ENCODE measurements at places on chromosomes 5 and 9.

DNA sequence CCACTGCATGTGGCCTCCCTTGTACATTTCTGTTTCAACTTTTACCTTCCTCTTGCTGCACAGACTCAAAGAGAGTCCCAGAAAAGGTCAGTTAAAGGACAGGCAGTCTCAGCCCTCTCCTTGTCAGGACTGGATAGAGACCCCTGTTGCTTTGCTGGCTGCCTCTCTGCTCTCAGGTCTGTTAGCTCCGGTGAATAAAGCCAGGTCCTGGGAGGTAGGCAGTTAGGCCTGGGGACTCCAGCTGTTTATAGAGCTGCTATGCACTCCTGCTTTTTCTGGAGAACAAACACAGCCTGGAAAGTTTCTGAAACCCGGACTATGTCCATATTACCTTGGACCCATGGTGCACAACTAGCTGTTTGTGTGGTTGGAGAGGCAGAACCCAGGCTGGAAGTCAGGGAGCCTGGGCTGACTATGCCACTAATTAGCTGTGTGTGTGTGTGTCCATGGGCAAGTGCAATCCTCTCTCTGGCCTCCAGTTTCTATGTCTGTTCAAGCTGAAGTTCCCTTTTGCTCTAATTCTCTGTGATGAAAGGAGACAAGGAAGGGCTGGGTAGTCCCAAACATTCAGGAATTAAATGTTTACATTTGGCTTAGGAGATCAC is 42.9 kb downstream of the GLRA1 start:
- DNase-seq: no peak

DNA sequence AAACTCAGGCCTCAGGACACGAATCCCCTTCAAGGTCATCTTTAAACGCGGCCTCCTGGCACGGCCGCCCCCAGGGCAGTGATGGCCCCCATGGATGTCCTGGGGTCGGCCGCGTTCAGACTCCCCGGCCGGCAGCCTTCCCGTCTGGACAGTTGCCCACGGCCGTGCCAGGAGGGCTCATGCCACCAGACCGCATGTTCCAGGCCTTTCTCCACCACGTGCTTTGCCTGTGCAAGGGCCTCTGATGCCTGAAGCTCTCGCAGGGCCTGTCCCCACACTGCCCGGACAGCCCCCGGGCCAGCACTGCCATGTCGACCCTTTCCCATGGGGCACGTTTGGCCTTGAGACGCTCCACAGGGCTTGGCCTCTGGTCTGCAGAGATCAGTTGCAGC is 34.6 kb downstream of the SLC9A3 start:
- DNase-seq: no peak

GRCh38 chr9:92446536-92446935 is 22.3 kb upstream of the OMD start:
- DNase-seq: no peak

- no peak for DNase-seq
Observed at GRCh38 chr5:61734001-61734400, 401.9 kb downstream of the ZSWIM6 start.

DNA sequence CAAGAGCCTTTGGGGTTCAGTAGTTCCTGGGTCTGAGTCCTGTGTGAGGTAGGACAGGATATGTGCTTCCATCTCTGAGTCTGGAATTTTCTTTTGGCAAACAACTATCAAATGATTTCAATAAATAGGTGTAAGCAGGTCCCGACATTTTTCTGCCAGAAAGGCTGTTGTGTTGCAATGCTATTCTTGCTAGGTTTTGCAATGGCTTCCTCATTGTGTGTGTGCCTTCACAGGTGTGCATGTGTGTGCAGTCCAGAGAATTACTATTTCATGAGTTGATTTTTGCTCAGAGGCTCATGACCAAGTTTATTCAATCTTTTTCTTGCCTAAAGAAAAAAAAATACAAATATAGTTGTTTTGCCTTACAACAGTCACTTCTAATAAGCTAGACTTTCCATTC is 64.5 kb upstream of the FRRS1L start:
- DNase-seq: no peak

GRCh38 chr9:128285033-128285784 is 9.1 kb downstream of the SWI5 start:
- DNase-seq: no peak

DNA sequence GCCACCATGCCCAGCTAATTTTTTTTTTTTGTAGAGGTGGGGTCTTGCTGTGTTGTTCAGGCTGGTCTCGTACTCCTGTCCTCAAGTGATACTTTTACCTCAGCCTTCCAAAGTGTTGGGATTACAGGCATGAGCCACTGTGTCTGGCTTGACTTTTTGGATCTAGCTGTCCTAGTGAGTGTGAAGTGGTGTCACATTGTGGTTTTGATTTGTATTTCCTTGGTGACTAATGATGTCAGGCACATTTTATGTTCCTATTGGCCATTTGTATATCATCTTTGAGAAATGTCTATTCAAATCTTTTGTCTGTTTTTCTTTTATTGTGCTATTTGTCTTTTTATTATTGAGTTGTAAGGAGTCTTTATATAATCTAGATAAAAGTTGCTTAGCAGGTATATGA is 53.5 kb upstream of the MCCC2 start:
- peak; percentile 63 for DNase-seq

DNA sequence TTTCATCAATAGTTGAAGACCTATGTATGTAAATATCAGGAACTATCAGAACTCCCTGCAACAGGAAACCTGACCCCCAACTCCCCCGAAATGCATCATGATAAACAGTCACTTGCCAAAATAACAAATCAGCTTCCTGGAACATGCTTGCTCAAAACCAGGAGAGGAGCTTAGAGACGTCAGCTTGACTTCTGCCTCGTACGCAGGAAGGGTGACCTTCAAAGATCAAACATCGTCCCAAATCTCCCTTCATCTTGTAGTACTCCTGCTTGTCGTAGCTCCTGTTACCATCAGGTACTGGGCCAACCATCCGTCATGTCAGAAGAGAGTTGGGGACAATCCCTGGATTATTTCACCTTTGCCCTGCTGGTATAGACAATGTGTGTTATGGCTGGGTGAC is 396.1 kb downstream of the GADD45G start:
- no peak for DNase-seq

DNA sequence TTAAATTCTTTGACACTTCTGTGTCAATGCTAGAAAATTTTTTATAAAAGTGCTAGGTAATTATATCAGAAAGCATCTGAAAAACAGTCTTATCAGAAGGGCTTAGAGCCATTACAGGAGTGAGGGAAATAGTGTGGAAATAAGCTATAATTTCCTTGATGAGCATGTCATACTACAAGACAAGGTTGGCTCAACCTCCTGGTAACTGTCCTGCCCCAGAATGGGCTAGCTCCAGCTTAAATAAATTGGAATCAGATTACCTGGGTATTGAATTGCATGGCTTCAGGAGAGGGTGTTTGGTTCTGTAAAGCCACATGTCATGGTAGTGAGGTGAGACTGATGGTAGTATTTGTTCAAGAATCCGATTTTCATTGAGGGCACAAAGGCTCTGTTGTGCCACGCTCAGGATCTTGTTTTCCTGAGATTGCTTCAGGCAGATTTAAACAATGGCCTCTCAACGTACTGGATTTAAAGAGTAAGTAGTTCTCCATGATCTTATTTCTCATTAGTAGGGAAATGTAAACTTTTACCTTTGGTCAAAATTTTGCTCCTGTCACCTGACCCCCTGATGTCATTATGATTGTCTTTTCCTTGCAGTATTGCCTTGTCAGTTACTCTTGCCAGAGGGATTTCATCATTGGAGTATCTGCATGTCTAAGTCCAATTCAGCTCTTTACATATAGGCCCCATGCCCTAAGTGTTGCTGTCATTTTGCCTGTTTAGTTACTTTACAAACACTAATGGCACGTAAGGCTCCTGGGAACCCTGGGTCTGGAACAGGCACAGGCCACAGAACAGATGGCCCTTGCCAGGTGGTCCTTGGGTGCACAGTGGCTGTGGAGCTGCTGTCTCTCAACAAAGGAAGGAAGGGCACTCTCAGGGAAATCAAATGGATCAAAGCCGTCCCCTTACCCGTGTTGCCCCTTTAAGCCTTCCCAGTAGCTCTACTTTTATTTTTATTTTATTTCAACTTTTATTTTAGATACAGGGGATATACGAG is 21.3 kb downstream of the TRIO start:
- DNase-seq: peak; percentile 41

DNA sequence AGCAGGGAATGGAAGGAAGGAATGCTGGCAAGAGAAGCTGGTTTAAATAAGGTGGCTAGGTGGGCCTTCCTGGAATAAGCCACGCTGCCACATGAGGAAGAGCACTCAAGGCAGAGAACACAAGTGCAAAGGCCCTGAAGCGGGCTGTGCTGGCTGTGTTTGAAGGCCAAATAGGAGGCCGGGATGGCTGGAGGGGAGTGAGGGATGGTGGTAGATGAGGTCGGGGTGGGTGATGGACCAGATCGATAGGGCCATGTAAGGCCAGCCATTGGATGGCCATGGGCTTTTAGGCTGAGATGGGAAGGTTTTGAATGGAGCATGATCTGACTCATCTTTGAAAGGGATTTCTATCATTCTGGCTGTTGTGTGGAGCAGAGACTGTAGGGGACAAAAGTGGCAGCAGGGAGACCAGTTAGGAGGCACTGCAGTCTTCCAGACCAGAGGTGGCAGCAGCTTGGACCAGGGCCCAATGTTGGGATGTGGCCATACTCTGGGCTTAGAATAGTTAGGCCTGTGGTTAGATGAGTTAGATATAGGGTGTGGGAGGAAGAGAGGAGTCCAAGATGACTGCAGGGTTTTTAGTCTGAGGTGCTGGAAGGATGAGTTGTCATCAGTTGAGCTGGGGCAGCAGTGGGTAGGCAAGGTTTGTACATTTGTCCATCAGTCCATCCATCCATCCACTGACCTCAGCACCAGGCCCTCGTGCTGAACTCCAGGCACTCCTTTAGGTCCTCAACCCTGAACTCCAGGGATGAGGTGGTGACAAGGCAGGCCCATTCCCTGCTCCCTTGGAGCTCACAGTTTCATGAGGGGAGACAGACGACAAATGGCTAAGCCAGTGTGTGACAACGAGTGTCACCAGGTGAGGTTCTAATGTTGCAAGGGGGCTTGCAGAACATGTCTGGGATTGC is 30.3 kb downstream of the NDST1 start:
- no peak for DNase-seq

GRCh38 chr5:24444414-24444813 is 200.4 kb downstream of the CDH10 start:
- no peak for DNase-seq

- DNase-seq: no peak
Observed at GRCh38 chr5:173623296-173623771, 6.9 kb upstream of the BOD1 start.

DNA sequence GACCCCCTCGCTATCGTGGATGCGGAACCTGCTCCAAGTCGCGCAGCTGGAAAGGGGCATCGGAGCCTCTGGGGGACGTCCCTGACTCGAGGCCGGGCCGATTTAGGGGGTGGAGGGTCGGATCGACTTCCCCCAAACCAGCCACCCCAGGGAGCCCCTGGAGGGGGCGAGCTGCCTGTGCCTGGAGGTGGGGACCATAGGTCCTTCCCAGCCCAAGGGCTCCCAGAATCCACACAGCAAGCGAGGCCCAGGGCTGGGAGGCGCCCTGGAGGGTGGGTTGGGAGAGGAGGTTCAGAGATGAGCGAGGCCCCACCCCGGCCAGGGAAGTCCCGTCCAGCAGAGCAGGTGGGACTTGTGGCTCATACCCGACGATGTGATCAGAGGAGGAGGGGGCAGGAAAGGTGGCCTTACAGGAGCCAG is 147.6 kb downstream of the GAPVD1 start:
- no peak for DNase-seq

DNA sequence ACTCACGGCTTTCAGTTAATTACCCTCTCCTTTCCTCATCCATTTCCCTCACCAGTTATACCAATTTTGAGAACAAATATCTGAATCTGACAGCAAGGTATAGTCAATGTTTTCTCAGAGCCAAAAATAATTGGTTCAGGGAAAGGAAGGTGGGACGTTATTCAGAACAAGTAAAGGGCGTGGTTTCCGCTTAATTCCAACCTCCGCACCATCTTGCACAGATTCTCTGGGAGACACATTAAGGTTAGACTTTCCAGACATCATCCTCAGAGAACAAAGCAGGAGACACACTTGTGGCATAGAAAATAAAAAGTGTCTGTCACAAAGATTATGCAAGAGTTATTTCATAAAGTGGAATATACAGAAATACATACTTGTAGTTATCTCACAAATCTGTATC is 441.2 kb downstream of the IRX1 start:
- no peak for DNase-seq

DNA sequence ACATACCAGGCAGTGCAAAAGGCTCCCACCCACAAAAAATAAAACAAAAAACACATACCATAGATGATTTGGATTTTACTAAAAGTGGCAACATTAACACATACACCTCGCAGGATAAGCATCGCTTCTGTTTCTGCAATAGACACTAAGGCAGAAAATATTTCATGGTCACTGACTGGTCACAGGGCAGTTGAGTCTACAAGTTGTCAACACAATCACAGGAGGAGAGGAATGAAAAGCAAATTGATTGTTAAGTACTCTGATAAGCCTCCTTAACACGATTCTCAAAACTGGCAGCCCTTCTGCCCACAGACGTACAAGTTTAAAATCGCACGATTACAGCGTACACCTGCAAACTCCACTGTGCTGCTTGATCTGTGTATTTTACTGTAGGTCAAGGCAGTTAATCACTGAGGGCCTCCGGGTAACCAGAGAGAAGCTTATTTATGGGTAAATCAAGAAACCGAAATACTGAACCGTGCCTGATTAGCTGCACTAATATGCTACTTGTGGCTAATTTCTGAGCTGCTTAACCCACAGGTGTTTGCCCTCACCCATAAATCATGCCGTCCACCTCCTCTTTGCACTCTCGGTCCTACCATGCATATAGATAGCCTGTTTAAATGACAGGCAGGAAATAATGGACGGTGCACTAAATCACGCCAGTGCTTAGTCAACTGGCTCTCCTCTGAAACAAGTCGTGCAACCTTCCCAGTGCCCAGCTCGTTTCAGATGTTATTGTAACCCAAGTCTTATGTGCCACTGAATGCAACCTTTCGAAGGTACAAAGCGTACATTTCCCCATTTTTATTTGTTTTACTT is 659.4 kb upstream of the ADAMTS16 start:
- DNase-seq: no peak

GRCh38 chr5:131316822-131317221 is 53.0 kb downstream of the CDC42SE2 start:
- DNase-seq: no peak

DNA sequence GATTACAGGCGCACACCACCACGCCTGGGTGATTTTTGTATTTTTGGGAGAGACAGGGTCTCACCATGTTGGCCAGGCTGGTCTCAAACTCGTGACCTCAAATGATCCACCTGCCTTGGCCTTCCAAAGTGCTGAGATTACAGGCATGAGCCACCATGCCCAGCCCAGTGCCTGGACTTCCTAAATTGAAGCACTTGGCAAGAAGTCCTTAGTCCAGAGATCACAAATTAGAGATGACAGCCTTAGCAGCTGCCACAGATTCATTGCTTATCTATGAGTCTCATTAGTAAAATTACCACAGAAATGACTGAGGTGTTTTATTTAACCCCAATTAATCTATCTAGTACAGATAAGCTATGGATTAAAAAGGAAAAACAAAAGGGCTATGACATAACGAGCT is 19.2 kb downstream of the EFCAB9 start:
- no peak for DNase-seq

DNA sequence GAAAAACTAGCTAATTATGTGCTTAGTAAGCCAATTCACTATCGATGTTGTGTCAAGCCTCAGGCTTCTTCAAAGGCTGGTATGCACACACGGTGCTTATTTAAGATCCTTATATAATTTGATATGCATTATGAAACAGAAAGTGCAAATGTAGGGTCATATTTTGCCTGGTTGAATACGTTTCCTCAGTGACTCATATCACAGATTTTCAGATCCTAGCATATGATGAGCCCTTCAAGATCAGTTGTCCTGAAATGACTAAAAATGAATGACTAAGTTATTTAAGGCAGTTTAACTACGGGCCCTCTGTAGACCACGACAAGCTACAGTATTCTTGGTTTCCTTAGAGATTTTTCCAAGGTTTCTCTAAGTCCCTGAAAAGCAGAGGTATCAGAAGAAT is 778.3 kb downstream of the PRELID2 start:
- DNase-seq: no peak

All from SK-MEL-5 (cell line).